Stimulated activated naive CD8-positive, alpha-beta T cell treated with anti-CD3 and anti-CD28 coated beads, Interleukin-15, Interleukin-2, amounts not matched to agents 100 U/mL and 50 U/mL, for 24 hours (primary cell): ENCODE measurements at places on chromosomes 6 and 20.

GRCh38 chr20:4076033-4076432 is 60.7 kb upstream of the RNF24 start:
- no peak for DNase-seq

GRCh38 chr20:23187751-23188150 is 101.6 kb upstream of the CD93 start:
- no peak for DNase-seq

DNA sequence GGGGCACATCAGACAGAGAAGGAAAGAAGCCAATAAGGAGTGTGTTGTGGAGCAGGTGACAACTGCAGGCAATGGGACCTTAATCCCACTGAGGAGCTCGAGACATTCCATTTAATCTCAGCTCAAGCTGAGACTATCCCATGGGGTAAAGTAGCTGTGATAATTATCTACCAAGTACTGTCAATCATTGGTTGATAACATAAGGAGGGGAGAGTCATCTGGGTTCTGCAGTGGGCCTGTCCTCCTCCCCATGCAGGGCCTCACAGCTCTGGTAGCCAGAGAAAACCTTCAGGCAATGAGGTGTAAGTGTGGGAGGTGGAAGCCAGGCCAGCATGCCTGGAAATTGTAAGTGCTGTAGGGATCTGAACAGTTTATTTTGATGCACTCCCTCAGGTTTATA is 375.0 kb upstream of the ARID1B start:
- no peak for DNase-seq

DNA sequence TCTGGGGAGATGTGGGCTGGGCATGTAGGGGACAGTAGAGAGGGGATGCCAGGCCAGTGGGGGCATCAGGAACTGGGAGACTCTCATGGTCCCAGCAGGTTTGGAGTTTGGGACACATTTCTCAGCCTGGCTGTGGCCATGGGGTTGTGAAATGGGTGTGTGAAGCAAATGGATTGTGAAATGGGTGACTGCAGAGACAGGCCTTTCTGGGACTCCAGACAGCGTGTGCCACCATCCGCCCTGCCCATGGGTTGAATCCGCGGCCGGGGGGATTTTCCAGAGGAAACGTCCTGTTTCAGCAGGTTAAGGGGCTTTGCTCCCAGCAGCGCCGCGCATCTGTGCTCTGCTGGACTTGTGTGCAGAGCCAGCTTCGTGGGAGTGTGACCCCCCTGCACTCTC is 3.7 kb upstream of the PMEPA1 start:
- no peak for DNase-seq

DNA sequence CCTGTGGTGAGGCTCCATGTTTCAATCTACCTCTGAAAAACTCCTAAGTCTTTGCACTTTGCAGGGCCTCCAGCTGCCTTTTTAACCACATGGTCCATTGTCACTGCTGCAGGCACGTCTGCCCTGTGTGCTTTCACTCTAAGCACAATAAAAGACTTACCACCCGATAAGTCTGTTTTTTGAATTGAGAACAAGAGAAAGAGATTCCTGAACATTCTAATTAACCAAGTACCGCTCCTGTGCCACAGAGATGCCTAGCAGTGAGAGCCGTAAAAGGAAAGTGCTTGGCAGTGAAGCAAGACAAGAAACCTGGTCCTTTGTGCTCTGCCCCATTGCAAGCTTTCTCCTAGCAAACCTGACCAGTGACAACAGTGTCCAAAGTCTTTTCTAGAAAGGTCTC is 487.6 kb upstream of the FLRT3 start:
- DNase-seq, result no peak

DNA sequence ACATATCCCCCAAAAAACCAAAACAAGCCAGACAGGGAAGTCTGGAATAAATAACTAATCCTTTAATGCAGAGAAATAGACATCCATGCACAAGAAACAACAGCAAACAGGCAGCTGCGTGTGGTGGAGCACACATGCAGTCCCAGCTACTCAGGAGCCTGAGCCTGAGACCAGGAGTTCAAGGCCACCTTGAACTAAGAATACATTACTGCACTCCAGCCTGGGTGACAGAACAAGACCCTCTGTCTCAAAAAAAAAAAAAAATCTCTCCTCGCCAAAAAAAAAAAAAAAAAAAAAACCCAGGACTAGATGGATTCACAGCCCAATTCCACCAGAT is 48.2 kb upstream of the SRSF6 start:
- no peak for DNase-seq

DNA sequence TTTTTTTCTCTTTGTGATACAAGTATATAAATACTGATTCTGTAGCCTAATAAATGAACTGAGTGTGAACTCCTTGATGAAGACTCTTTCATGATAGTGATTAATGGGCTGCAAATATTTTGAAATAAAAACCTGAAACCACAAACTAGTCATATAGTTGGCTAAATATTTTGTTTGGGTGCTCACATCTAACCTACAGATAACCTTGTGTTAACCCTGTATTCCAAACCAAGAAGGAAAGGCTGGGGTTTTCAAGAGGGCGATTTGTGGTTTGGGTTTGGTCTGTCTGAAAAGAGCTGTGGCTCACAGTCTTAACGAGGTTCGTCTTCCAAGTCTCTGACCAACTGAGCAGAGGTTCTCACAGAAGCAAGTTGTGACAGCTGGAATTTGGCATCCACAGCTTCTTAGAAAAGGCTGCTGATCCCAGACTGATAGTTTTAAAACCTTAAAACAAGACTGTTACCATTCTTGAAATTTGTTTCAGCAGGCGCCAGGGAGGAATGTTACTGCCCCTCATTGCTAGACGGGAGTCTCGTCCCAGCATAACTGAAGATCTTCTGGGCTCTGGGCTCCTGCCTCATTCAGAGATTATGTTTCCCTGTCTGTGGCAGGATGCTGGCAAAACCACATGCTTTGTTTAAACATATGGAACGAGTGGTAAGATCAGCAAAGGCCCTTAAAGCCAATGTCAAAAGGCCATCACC is 736.4 kb upstream of the MARCKS start:
- no peak for DNase-seq

DNA sequence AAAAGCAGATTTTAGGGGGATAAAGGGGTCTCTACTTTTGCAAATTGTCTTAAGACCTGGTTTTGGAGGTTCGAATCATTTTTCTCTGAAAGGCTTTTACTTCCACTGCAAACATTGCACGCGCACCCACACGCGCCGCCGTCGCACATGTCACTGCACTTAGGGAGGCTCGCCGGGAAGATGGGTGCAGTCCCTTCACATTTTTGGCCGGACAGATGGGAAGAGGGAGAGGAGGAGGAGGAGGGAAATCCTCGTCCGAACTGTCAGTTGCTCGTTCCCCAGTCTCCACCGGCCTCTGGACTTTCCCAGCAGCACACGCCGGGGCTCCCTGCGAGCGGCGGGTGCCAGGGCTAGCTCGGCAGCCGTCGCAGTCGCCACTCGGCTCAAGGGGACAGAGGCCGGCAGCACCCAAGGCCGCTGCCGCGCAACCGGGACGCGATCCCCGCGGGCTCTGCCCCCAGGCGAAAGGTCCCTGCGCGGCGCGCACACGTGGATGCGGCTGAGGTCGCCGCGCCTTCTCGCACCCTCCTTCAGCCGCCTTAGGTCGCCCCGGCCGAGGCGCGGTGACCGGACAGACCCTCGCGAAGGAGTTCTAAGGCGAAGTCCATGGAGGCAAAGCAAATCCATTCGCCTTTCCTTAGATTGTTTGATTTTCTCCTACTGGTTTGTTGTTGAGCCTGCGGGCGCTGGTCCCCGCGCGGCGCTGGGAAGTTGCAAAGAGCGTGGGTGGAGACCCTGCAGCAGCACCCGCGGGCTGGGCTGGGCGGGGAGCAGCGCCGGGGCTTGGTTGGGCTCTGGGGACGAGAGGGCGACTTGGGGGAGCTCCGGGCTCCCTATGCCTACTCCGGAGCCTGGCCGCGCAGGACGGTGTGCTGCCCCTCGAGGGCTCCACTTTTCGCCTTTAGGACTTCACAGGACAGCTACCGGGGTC is 1.2 kb downstream of the MYB start:
- peak; percentile 68 for DNase-seq

- DNase-seq, result peak; percentile 30
These were observed 20.2 kb upstream of the RREB1 start for GRCh38 chr6:7087491-7087979.
